ENCODE measurements at places on chromosomes 5 and 9. TPM values are rescaled to one million over a fixed set of nuclear protein-coding genes. Genes with fewer than 3 reads are reported as not detected.

GRCh38 chr5:107835096-107835495 is 164.4 kb upstream of the EFNA5 start:
- H3K4me3 ChIP-seq, result no peak overlapping the region
- no peaks in the 10 kb centered on the region for H3K27me3 ChIP-seq
- no peak for DNase-seq
- no peak overlapping the region for H3K27ac ChIP-seq
- H3K36me3 ChIP-seq, result no peaks in the 10 kb centered on the region

- H3K27me3 ChIP-seq, result no peaks in the 10 kb centered on the region
- no peak overlapping the region for H3K27ac ChIP-seq
- H3K4me3 ChIP-seq, result no peak overlapping the region
- H3K4me1 ChIP-seq, result no peaks in the 10 kb centered on the region
Observed at GRCh38 chr9:128899566-128900322, 17.8 kb downstream of the LRRC8A start.

- H3K4me1 ChIP-seq, result no peaks in the 10 kb centered on the region
- H3K27ac ChIP-seq, result no peak overlapping the region
- no peak for DNase-seq
- no peak overlapping the region for H3K4me3 ChIP-seq
- no peaks in the 10 kb centered on the region for H3K27me3 ChIP-seq
Observed at GRCh38 chr5:74412066-74412465, 228.5 kb downstream of the ENC1 start.

GRCh38 chr9:6552498-6553121 is 92.9 kb downstream of the GLDC start:
- no peak overlapping the region for H3K27ac ChIP-seq
- no peaks in the 10 kb centered on the region for H3K27me3 ChIP-seq
- no peak for DNase-seq
- no peak overlapping the region for H3K4me3 ChIP-seq
- no peaks in the 10 kb centered on the region for H3K36me3 ChIP-seq

GRCh38 chr5:124735169-124735858 is 11.1 kb downstream of the ZNF608 start:
- H3K27ac ChIP-seq, result no peak overlapping the region
- peak overlapping the region; percentile 14 for H3K4me3 ChIP-seq
- no peaks in the 10 kb centered on the region for H3K27me3 ChIP-seq
- no peaks in the 10 kb centered on the region for H3K36me3 ChIP-seq

DNA sequence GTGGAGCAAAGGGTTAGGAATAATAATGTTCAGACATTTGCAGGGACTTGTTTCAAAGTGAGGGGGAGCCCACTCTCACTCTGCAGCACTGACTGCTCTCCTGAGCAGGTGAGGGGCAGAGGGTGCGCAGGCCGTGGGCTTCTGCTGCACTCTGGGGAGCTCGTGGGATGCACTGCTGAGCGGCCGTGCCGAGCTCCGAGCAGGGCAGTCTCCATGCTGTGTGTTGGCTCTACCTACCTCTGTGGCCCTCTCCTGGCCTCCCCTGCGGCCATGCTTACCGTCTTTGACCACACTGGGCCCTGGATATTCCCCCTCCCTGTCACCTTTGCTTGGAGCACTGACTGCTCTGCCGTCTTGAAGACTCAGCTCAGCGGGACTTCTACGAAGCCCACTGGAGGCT is 33.7 kb downstream of the CRB2 start:
- H3K36me3 ChIP-seq, result no peaks in the 10 kb centered on the region
- no peak overlapping the region for H3K27ac ChIP-seq

DNA sequence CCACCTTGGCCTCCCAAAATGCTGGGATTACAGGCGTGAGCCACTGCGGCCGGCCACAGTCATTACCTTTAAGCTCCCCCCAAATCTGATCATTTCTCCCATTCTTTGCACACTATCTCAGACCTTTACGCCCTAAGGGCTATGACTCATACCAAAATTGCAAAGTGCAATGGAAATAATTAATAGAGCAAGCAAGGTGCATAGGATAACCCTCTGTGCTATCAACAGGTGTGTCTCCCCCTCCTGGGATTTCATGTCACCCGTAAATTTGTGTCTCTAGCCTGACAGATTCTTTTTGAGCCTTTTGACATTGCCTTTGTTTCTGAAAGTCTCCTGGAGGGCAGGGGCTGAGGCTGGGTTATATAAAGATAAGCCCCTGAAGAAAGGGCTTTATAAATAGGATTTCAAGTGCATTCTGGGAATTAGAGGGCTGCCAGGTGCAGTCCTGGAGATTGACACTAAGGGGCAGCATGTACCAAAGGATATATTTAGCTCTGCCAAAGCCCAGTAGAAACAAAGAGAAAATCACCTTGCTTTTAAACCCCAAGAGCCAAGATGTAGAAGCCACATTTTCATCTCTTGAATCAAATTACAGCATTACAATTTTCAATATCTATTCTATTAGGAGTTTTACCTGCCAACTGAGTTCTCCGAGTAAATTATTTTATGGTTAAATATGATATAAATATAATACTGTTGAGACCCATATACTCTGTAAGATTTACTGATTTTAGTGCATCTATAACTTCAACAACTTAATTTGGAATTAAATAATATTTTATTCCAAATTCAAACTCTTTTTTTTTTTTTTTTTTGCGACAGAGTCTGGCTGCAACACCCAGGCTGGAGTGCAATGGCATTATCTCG is 18.2 kb downstream of the S100Z start:
- H3K36me3 ChIP-seq, result no peaks in the 10 kb centered on the region
- no peak for DNase-seq
- no peaks in the 10 kb centered on the region for H3K4me1 ChIP-seq
- H3K27me3 ChIP-seq, result no peaks in the 10 kb centered on the region
- H3K4me3 ChIP-seq, result no peak overlapping the region

ARID3C gene
- total RNA-seq, result not detected

IL9 gene
- not detected for total RNA-seq

FREM1 gene
- total RNA-seq, result 18.9 TPM

UNC5A gene
- total RNA-seq, result not detected
